ENCODE measurements at places on chromosomes 7 and 10.

DNA sequence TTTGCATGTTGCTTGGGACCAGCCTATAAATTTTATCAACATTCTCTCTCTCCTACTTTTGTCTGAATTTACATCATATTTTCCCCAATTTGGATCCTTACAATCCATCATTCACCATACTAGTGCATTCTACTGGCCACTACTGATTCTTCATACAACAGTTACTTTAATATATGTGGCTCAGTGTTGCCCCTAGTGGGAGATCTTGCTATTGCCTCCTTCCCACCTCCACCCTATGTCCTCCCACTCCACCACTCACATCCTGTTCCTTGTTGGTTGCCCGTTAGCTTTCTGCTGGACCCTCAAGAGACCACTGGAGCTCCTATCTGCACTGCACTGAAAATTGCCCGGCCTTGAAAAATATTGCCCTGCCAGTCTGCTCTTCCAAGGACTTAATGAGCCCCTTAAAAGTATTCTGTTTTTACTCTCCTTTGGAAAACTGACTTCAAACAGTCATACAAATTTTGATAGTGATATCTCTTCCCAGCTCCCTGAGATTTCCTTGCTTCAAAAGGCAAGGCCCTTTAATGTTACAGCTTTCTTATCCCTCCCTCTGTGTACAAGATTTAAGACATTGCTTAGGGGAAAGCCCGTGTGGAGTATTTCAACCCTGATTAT, 243.2 kb upstream of the TMEM229A start:
- DNase-seq: no peak

- no peak for DNase-seq
Measured at GRCh38 chr7:6218329-6218728, 54.1 kb downstream of the CYTH3 start.

GRCh38 chr10:88113232-88113631, 249.8 kb downstream of the PTEN start:
- DNase-seq: no peak

GRCh38 chr7:37372750-37373149, 75.9 kb downstream of the ELMO1 start:
- DNase-seq: no peak

GRCh38 chr10:126384269-126384873, 3.9 kb downstream of the ADAM12 start:
- no peak for DNase-seq

- no peak for DNase-seq
Measured at GRCh38 chr10:124996854-124997215, 54.9 kb downstream of the ZRANB1 start.

- DNase-seq: no peak
Measured at GRCh38 chr10:118903251-118903650, 126.3 kb upstream of the NANOS1 start.

Measured in HTR-8/SVneo (cell line).